ENCODE measurements at places on chromosomes 12 and 14.

- DNase-seq: no peak
These were observed 29.3 kb upstream of the ATF1 start for GRCh38 chr12:50734409-50735263.

DNA sequence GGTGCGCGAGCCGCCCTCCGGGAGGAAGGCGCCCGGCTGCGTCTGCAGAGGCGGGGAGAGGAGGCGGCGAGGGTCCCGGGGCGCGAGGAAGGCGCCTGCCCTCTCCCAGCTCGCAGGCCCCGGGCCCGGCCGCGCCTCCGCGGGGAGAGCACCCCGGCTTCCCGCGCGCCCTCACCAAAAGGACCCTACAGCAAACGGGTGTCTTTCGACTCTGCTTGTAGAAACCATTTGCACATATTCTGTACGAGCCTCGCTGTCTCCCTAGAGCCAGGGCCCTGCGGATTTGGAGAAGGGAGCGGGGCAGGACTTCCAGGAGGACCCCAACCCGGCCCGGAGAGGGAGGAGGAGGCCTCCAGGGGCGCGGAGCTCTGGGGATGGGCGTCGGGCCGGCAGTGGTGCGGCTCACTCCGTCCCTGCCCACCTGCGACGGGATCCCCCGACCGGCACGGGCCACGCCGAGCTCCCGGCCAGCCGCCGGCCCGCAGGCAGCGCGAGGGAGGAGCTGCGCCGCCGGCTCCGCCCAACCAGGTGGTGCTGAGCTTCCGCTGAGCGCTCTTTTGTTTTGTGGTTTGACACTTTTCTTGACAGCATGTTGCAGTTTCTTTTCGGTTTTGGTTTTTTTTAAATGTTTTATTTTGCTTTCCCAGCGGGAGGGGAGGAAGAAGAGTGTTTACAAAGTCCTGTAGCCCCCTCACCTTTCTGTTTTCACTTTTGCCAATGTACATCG, 103.3 kb upstream of the FKBP4 start:
- DNase-seq: no peak

GRCh38 chr14:59354666-59355065, 110.5 kb downstream of the GPR135 start:
- no peak for DNase-seq

GRCh38 chr12:26940516-26941214, 2.4 kb downstream of the FGFR1OP2 start:
- no peak for DNase-seq

DNA sequence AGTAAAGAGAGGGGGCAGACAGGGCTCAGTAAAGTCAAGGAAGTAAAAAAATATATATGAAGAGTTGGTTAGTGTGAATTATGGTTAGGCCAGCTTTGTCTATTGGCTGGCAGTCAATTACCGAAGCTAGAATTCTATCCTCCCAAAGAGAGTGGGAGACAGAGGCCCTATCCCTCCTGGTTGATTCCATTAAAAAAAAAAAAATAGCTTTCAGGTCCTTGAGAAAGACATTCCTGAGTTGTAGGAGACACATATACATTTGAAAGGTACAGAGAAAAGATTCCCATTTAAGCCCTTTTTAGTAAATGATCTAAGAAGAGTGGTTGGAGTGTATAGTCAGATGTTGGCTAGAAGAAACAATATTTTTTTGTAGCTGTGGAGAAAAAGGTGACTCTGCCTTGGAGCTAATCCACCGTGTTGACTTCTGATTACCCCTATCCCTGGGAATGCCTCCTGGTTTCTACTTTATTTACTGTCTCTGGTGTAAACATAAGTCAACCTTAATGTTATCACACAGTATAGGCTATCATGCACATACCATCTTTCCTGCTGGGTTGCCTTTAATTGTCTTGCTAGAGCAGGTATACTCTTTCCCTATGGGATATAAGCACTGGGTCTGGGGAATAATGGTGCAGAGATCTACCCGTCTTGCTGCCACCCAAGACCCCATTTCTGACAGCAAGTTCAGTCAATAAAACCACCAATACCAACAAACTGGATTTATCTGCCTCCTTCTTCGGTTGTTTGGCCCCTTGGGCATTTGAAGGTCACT, 859.9 kb upstream of the ATXN7L3B start:
- DNase-seq: no peak

GRCh38 chr12:108868781-108869180, 11.1 kb upstream of the DAO start:
- DNase-seq: no peak

GRCh38 chr14:98940693-98941437, 331.1 kb downstream of the BCL11B start:
- DNase-seq: no peak

DNA sequence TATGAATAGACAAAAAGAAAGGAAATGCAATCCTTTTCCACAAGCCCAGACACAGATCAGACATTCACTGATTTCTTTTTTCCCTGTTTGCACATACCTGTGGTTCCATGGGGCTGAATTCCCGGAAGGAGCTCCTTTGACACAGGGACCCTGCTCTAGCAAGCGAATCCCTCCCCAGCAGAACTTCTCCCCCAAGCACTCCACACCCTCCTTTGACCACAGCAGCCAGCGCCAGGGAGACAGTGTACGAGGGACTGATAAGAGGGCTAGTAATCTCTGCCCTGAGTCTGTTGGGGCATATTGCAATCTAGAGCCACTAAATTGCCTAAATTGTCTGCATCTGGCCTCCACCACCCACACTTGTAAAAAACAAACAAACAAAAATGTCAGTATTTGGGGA, 83.4 kb upstream of the NTF3 start:
- DNase-seq: no peak

- DNase-seq: no peak
These were observed 8.5 kb downstream of the FKBP3 start for GRCh38 chr14:45125754-45126153.

GRCh38 chr12:115191342-115191741, 507.4 kb upstream of the TBX3 start:
- DNase-seq: peak; percentile 59

- no peak for DNase-seq
These were observed 94.2 kb downstream of the EML1 start for GRCh38 chr14:99887407-99887806.

- DNase-seq: no peak
These were observed 7.4 kb downstream of the REM2 start for GRCh38 chr14:22890416-22890815.

DNA sequence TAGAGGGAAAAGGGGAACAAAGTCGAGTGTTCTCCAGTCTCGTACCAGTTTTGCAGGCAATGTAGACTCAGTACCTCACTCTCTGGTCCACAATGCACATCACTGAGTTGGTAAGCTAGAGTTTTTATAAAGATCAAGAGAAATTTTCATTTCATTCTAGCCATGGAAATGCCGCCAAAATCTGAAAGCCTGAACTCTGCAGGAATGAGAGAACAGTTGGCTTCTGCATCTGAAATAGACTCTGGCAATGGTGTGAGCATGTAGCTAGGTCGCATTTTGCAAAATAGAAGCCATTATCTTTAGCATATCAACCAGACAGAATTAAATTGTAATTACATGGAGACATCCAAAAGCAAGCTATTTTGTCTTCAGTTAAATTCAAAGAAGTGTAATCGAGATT, 381.0 kb downstream of the NOVA1 start:
- DNase-seq: no peak

GRCh38 chr14:58901826-58902225, 264.1 kb downstream of the DACT1 start:
- no peak for DNase-seq

DNA sequence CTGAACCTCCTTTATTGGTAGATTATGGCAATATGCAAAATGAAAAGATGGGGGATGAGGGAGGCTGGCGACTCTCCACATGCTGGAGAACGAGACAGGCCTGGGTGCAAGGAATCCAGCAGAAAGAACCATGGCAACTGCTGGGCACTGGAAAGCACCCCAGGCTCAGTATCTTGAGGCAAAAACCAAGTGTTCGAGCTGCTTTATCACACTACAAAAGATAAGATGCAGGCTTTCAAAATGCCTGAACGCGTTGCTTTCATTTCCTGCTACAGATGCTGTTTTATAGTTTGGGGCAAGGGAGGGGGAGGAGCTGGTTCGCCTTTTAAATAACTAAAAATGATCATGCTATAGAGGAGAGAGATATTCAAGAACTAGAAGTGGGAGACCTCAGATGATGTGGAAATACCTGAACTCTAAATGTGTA, 38.9 kb downstream of the NIN start:
- no peak for DNase-seq

DNA sequence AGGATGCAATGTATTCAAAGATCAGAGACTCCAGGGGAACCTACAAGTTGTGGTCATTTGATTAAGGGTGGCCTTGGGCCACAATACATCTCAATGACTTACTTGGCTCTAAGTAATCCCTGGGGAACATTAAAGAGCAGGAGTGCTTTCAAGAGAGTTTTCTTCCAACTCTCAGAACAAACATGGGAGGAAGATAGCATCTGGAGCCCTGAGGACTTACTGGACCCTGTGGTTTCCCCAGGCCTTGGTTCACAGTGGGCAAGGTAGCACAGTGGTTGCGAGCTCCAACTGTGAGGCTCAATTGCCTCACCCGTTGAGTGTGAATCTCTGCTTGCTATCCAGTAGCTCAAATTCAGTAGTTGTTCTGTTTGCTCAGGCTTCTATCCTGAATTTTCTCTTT, 32.4 kb downstream of the STXBP6 start:
- DNase-seq: no peak

- DNase-seq: no peak
These were observed 480.7 kb downstream of the TMEM132D start for GRCh38 chr12:129423041-129423580.

- no peak for DNase-seq
These were observed 606.0 kb upstream of the TMEM132C start for GRCh38 chr12:127660961-127661360.

GRCh38 chr14:64705381-64706118, 1.3 kb downstream of the PLEKHG3 start:
- DNase-seq: no peak

GRCh38 chr12:51692016-51692415, 101.0 kb downstream of the SCN8A start:
- no peak for DNase-seq

GRCh38 chr12:12564911-12565310, 2.2 kb upstream of the DUSP16 start:
- DNase-seq: no peak

- no peak for DNase-seq
These were observed 473.1 kb downstream of the ETNK1 start for GRCh38 chr12:23098110-23098509.

- DNase-seq: no peak
These were observed 158.5 kb downstream of the KLRB1 start for GRCh38 chr12:9449181-9449580.

- peak; percentile 1 for DNase-seq
These were observed 575 bp downstream of the L2HGDH start for GRCh38 chr14:50311337-50311971.

DNA sequence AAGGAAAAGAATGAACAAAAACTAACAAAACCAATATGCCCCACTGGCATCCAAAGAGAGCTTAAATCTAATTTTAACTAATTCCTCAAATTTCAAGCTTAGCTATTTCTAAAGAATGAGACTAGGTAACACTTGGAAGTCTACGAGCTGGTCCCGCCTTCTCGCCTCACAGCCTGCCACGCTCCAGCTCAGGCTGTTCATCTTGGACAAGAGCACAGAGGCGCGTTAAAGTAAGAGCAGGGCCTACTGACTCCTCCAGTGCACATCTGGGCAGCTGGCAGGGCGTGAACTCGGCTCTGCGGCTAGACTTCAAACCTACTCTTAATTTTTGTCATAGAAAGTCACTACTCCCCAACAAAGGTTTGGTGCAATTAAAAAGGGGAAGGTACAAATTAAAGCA, 64.6 kb downstream of the DICER1 start:
- no peak for DNase-seq

GRCh38 chr14:85187521-85187920, 342.4 kb upstream of the FLRT2 start:
- DNase-seq: no peak
